CD4-positive, alpha-beta T cell (primary cell): ENCODE measurements at places on chromosomes 7 and 10. TPM values are rescaled to one million over a fixed set of nuclear protein-coding genes. Genes with fewer than 3 reads are reported as not detected.

Gene GOLGA7B
- 6.1 TPM for total RNA-seq

Gene CTTNBP2
- not detected for total RNA-seq

GRCh38 chr7:151895631-151896031 is 18.7 kb upstream of the PRKAG2 start:
- no peak for DNase-seq

DNA sequence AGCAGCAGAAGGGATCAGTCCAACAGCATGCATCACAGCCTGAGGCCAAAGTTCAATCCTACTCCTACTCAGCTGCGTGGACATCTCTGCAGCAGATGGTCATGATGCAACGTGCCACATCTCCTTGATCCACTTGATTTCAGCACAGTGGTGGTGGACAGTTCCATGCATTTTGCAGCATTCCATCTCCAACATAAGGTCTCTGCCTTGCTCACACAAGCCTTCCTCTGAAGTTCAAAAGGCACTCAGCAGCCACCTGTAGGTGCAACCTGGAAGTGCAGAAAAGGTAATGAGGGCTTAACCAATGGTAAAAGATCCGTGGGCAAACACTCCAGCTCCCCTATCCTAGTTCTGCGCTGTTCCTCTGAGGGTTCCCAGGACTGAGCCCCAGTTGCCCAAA is 57.5 kb upstream of the CHCHD3 start:
- DNase-seq = no peak

Gene BLNK
- total RNA-seq = not detected

Gene CALML3
- total RNA-seq = not detected

GRCh38 chr7:24908727-24909126 is 71.3 kb downstream of the OSBPL3 start:
- DNase-seq = no peak

DNA sequence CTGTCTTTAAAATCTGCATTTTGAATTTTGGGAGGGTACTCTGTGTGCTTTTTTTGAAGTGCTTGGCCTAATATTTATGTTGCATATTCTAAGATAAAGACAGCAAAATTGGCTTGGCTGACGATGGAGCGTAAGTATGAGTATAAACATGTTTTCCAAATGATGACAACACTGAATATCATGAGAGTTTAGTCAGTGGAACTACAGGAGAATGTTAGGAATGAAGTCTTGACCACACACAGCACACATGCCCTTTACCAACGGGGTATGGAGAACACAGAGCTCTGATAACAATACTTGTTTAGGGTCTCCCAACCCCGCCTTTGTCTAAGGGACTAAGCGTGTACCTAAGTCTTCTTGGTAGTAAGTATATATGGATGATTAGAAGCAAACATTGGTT is 253.9 kb upstream of the FZD8 start:
- DNase-seq = no peak

GRCh38 chr10:126904818-126905701 is at the start of gene DOCK1:
TSS of gene DOCK1 (plus strand) at chr10:126905428. CDS start at chr10:126905518, 90 bp downstream.
- no peak for DNase-seq

DNA sequence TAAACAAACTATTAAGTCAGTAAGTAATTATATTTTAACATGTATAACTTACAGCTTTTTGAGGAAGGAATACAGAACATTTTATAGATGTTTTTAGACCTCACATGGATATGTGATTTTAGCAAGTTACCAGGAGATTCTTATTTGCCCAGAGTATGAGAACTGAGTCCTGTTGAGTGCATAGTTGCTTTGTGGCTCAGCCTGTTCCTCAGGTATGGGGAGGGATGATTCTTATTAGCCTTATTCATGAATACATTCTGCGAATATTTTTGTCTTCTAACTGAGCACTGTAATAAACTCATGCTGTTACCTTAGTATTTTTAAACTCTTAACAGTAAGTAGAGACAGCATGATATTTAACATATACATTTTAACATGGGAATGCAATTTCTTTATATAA is 17.9 kb downstream of the BTAF1 start:
- no peak for DNase-seq

DNA sequence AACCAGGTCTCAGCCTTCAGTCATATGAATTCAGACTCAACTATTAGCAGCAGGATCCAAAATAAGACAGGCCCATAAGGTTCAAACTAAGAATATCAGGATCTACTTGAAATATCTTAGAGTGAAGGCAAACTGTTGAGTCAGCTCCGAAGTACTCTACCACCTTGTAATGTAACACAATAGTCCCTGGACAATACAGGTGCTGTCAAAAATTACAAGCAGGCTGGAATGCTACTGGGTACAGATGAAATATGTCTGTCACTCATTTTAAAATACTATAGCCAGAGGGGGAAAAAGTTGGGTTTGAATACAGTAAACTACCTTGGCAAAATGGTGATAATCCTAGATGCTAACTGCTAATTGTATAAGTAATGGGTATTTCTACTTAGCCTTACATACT is 6.8 kb downstream of the PAXIP1 start:
- no peak for DNase-seq

GRCh38 chr10:24097751-24098207 is 111.2 kb upstream of the KIAA1217 start:
- DNase-seq = no peak

GRCh38 chr7:18429547-18429946 is 66.0 kb upstream of the HDAC9 start:
- DNase-seq = no peak

DNA sequence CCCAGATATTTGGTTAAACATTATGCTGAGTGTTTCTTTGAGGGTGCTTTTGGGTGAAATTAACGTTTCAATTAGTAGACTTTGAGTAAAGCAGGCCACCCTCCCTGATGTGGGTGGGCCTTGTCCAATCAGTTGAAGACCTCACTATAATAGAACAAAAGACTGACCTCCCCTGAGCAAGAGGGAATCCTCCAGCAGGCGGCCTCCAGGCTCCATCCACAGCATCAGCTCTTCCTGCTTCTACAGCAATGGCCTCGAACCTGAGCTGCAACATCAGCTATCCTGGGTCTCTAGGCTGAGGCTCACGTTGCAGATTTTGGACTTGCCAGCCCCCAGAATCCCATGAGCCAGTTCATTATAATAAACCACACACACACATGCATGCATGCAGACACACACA is 104.2 kb downstream of the PFKFB3 start:
- no peak for DNase-seq

- DNase-seq = no peak
Observed at GRCh38 chr7:18087687-18088078, 60.0 kb upstream of the PRPS1L1 start.

DNA sequence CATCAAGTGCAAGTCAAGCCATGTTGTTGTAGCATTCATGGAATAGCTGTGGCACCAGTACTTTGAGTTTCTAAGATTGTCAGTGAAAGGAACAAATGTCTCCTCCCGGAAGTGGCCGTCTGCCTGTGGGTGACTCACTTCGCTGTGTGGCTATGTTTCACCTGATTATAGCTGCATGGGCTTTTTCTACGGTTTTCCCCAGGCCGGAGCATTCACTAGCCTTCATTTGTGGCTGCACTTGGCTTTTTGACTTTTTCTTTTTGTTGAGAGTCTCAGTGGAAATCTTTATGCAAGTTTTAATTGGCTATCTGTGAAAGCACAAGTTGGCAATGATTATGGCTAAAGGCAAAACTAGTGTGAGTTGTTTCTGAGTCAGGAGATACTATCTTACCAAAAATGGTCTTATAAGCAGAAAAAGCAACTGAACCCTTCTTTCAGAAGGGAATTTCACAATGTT is 35.0 kb downstream of the SRI start:
- DNase-seq = no peak

DNA sequence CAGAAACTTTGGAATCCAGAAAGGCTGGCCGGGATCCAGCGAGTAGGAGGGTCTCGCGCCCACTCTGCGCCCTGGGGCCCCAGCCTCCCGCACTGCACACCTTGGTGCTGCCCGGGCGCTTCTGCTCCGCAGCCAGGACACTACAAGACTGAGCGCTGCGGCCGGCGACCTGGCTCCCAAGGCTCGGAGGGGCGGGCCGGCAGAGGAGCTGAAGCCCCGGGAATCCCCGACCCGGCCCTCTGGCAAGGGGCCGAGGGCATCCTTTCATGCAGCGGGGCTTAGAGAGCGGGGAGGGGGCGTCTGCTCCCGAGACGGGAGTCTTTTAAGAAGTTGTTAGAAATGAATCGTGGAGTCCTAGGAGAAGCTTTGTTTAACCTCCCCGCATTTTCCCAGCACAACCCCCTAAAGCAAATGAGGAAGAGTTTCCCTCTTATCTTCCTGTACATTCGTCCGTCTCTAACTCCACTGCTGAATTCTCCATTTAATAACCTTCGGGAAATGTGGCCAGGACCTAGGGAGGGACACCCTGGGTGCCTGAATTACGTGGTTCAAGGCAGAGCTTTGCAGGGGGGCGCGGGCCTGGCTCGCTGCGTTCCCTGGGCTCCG is 1.1 kb downstream of the VWC2 start:
- no peak for DNase-seq

Gene PNLIPRP3
- total RNA-seq = not detected

GRCh38 chr10:109773288-109774120 is 149.8 kb downstream of the XPNPEP1 start:
- DNase-seq = no peak

DNA sequence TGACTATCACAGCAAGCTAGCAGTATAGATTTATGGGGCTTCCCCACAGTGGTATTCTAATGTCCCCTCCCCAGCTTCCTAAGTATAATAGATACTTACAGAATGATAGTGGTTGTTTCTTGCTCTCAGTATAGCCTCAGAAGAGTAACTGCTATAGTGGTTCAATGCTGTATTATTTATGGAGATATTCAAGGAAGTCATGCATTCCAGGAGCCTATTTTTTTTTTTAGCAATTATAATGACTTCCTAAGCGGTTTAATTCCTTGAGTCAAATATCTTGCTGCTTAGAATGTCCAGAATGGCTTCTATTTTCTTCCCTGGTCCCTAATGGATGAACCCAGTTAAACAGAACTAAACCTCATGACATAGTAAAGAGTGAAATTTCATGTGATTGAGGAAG is 451.5 kb upstream of the SEMA3D start:
- no peak for DNase-seq

DNA sequence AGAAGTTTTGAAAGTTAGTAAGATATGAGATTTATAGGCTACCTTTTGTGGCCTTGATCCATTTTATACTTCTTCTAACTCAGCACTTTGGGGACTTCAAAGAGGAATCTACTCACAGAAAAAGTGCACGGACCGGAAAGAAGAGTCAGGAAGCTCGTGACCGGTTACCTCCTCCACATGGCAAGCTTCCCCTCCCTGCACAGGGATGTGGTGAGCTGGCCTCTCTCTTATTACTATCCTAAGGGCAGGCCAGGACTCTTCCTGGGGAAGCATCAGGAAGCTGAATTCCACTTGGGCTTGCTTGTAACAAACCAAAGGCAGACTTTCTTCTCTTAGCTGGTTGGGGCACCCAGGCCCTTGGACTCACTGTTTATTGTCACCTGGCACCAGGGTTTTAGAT is 170.8 kb upstream of the GLI3 start:
- DNase-seq = no peak

Gene NPSR1
- total RNA-seq = not detected

DNA sequence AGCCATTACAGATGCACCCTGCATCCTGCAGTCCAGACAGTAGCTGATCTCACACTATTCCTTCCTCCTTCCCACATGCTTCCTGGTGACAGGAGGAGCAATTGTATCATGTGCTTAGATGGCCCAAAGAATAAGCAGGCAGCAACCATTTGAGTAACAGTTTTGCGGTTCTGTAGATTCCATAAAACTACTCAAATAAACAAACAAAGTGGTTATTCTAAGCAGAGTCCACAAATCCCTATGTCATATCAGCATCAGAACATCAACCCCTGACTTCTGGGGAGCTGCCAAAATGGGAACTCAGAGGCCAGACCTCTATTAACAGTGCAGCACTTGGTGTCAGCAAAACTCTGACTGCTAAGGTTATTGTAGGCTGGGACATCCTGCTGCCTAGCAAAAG is 226.0 kb downstream of the SORCS1 start:
- DNase-seq = no peak

GRCh38 chr10:109187677-109188076 is 735.6 kb downstream of the XPNPEP1 start:
- DNase-seq = no peak

DNA sequence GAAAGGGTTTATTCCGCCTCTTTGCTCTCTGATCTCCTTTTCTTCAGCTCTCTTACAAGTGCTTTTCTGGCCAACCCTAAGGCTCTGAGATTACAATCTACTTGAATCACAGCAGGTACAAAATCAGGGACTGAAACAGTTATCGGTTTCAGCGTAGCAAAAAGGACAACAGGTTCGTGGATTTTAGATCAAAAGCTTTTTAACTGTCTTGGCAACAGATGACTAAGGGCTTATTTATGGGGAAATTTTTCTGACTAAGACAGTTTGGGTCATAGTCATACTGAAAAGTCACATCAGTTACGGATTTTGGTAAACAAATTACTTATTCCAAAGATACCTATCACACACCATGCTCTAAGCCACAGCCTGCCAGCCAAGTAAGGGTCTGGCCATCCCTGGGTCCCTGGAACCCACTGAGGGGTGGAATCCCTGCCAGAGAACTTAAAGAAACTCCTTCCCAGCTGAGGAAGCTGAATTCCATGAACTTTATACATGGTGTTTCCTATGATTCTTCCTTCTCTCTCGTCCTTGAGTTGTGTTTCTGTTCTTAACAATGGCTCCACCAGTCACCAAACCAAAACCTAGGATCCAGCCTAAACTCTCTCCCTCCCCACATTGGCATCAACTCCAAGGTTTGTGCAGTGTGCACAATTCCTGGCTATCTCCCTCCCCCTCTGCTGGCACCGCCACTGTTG is 169.3 kb downstream of the FAM107B start:
- DNase-seq = no peak
